Activated CD4-positive, alpha-beta T cell treated with anti-CD3 and anti-CD28 coated beads for 36 hours (primary cell): ENCODE measurements at places on chromosomes 2 and 18. TPM values are rescaled to one million over a fixed set of nuclear protein-coding genes. Genes with fewer than 3 reads are reported as not detected.

DNA sequence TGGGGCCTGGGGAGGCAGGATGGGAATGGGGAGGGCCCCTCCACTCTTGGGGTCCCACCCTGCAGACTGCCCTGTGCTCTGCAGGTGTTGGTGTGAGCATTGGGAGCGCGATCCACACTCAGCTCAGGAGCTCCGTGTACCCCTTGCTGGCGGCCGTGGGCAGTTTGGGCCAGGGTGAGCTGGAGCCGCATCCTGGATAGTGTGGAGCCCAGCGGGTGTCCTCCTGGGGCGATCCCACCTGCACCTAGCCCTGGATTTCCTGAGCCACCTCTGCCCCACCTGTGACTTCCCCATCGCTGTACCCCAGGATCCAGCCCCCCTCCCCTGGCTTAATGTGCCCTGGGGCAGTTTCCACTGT is 2.6 kb downstream of the PROM2 start:
- no peaks in the 10 kb centered on the region for H3K27me3 ChIP-seq
- DNase-seq, result no peak
- no peak overlapping the region for H3K27ac ChIP-seq
- no peaks in the 10 kb centered on the region for H3K4me1 ChIP-seq
- no peak overlapping the region for H3K4me3 ChIP-seq

GRCh38 chr2:234887195-234887594 is 64.6 kb upstream of the SH3BP4 start:
- DNase-seq, result no peak
- peaks cover 11% of the 10 kb centered on the region for H3K27me3 ChIP-seq
- H3K4me3 ChIP-seq, result no peak overlapping the region
- no peaks in the 10 kb centered on the region for H3K4me1 ChIP-seq
- H3K36me3 ChIP-seq, result no peaks in the 10 kb centered on the region
- H3K27ac ChIP-seq, result no peak overlapping the region

- H3K4me3 ChIP-seq, result no peak overlapping the region
- no peak for DNase-seq
- H3K27me3 ChIP-seq, result peaks cover 11% of the 10 kb centered on the region
- no peaks in the 10 kb centered on the region for H3K36me3 ChIP-seq
- H3K4me1 ChIP-seq, result no peaks in the 10 kb centered on the region
Observed at GRCh38 chr2:19669559-19669958, 232.2 kb downstream of the TTC32 start.

- no peak overlapping the region for H3K27ac ChIP-seq
- no peak for DNase-seq
- H3K4me1 ChIP-seq, result no peaks in the 10 kb centered on the region
- no peak overlapping the region for H3K4me3 ChIP-seq
- no peaks in the 10 kb centered on the region for H3K27me3 ChIP-seq
Observed at GRCh38 chr2:29166242-29167039, 51.2 kb downstream of the CLIP4 start.

TRIM43 gene
- not detected for total RNA-seq

- no peak for DNase-seq
- H3K36me3 ChIP-seq, result peaks cover 75% of the 10 kb centered on the region
- peaks cover 90% of the 10 kb centered on the region for H3K4me1 ChIP-seq
- no peak overlapping the region for H3K27ac ChIP-seq
Observed at GRCh38 chr2:105882341-105882740, 137.6 kb downstream of the NCK2 start.

- no peaks in the 10 kb centered on the region for H3K4me1 ChIP-seq
- no peak for DNase-seq
- H3K27me3 ChIP-seq, result no peaks in the 10 kb centered on the region
- H3K27ac ChIP-seq, result no peak overlapping the region
- no peak overlapping the region for H3K4me3 ChIP-seq
- peaks cover 5% of the 10 kb centered on the region for H3K36me3 ChIP-seq
Observed at GRCh38 chr2:174465327-174465726, 21.5 kb downstream of the GPR155 start.

DNA sequence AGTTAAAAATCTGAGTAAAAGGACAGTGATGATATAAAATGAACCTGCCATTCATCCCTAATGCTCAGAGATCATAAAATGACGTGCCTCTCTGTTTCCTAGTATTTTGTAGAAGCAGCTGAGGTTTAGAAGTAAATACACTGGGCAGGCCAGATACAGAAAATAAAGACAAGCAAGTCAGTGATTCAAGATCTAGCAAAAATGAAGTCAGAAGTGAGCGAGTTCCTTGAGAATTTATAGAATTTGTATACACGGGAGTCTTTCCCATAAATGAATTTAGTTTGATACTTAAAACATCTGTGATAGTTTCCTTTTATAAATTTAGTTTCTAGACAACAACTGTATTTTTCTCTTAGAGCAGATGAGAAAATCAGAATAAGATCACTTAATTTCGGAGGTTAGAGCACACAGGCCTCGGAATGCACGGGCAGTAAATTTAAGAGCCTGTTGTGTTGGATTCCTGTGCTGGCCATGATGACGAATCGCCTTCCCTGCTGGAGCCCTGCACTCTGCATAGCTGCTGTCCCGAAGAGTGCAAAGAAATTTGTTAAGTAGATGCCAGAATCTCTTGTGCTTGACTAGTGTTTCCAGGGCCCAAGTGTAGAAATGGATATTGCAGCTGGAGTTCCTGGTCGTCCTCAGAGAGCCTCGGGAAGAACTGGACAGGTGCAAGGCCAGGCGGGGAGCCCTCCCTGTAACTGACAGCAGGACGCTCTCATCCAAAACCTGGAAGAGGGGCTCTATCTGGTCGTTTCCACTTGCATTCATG is 83.7 kb upstream of the RBM44 start:
- H3K4me1 ChIP-seq, result peaks cover 51% of the 10 kb centered on the region
- no peak overlapping the region for H3K4me3 ChIP-seq
- H3K27me3 ChIP-seq, result no peaks in the 10 kb centered on the region
- no peak for DNase-seq
- H3K36me3 ChIP-seq, result peaks cover 39% of the 10 kb centered on the region
- H3K27ac ChIP-seq, result peak overlapping the region; percentile 66

DNA sequence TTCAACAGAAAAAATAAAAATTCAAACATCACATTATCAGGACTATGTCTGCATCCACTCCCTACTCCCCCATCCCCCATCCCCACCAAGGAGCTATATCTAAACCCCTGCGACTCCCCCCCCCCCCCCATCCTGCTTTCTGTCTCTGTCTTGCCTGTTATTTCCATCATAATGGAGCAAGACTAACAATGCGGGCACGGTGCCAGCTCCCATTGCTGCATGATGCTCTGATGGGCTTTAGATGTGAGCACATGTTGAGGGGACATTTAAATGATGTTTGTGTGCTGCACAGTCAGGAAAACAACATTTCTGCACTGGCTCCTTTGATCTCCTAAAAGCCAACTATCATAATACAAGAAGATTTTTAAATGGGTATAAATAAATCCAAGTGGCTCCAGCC is 644.2 kb upstream of the SETBP1 start:
- H3K36me3 ChIP-seq, result no peaks in the 10 kb centered on the region
- no peaks in the 10 kb centered on the region for H3K4me1 ChIP-seq
- H3K27ac ChIP-seq, result no peak overlapping the region
- DNase-seq, result no peak
- no peaks in the 10 kb centered on the region for H3K27me3 ChIP-seq
- no peak overlapping the region for H3K4me3 ChIP-seq

DNA sequence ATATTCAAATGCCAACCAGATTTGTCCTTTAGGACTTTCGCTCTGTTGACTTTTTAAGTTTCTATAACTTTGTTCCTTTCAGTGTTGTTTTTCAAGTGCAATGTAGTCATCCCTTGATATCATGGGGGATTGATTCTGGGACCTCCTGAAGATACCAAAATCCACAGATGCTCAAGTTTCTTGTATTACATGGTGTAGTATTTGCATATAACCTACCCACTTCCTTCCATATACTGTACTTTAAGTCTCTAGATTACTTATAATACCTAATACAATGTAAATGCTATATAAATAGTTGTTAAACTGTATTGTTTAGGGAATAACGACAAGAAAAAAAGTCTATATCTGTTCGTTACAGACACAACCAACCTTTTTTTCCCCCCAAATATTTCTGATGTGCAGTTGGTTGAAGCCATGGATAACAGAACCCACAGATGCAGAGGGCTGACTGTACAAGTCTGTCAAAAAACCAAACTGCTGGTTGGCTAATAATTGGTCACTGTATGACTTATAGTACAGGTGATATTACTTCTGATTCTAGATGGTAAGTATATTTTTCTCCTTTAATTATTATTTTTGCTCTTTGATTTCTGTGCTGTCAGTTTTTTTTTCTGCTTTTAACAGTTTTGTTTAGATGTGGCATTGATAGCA is 201.7 kb upstream of the STON1 start:
- no peak overlapping the region for H3K4me3 ChIP-seq
- no peak for DNase-seq
- H3K36me3 ChIP-seq, result peaks cover 4% of the 10 kb centered on the region
- H3K4me1 ChIP-seq, result peaks cover 73% of the 10 kb centered on the region

MARCO gene
- not detected for total RNA-seq

DNA sequence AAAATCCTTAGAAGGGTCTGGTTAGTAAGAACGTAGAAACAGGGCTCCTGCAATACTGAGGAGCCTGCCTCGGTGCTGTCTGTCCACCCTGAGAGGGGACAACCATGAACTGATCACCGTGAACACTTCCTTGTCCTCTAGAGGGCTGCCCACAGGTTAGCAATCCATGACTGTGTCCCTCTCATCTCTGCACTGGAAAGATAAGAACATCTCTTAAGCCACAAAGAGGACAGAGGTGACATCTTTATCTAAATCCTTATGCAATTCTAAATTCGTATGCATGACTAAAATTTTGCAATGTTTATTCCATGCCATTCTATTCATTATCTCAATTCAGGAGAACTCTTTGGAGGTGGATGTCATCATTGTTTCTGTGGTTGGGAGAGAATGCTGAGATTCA is 12.8 kb downstream of the EFR3B start:
- H3K4me1 ChIP-seq, result peaks cover 3% of the 10 kb centered on the region
- no peaks in the 10 kb centered on the region for H3K36me3 ChIP-seq
- no peak overlapping the region for H3K27ac ChIP-seq
- peaks cover 8% of the 10 kb centered on the region for H3K27me3 ChIP-seq
- DNase-seq, result no peak
- H3K4me3 ChIP-seq, result no peak overlapping the region

DNA sequence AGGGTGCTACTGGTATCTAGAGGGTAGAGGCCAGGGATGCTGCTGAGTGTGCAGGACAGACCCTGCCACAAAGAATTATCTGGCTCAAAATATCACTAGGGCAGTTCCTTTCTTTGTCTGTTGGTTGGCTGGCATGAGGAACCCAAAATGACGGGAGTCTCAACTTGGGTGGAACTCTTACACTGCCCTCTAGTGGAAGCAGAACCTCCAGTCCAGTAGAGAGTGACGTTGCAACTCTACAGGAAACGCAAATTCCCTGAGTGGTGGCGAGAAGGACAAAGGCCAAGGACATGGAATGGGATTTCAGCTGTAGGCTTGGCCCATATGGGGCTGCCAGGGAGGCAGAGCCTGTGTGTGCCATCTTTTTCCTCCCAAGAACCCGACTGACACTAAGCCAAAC is 47.1 kb downstream of the COPS8 start:
- H3K4me3 ChIP-seq, result no peak overlapping the region
- no peak overlapping the region for H3K27ac ChIP-seq
- DNase-seq, result peak; percentile 28

DNA sequence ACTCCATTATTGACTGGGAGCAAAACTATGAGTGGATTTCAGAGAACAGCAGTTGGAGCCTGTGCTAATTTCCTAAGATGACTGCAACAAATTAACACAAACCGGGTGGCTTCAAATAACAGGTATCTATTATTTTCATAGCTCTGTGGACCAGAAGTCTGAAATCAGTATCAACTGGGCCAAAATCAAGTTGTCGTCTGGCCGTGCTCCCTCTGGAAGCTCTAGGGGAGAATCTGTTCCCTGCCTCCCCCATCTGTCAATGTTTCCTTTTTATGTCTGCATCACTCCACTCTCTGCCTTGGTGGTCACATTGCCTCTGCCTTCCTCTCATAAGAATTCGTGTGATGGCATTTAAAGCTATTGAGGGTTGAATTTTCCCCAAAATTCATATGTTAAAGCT is 269.8 kb downstream of the TMX3 start:
- H3K4me3 ChIP-seq, result no peak overlapping the region
- H3K4me1 ChIP-seq, result no peaks in the 10 kb centered on the region
- no peak overlapping the region for H3K27ac ChIP-seq
- no peak for DNase-seq
- H3K36me3 ChIP-seq, result no peaks in the 10 kb centered on the region

GRCh38 chr2:193523662-193524061 is 1328.9 kb upstream of the TMEFF2 start:
- H3K4me1 ChIP-seq, result no peaks in the 10 kb centered on the region
- H3K27ac ChIP-seq, result no peak overlapping the region
- H3K27me3 ChIP-seq, result no peaks in the 10 kb centered on the region
- H3K36me3 ChIP-seq, result no peaks in the 10 kb centered on the region

DNA sequence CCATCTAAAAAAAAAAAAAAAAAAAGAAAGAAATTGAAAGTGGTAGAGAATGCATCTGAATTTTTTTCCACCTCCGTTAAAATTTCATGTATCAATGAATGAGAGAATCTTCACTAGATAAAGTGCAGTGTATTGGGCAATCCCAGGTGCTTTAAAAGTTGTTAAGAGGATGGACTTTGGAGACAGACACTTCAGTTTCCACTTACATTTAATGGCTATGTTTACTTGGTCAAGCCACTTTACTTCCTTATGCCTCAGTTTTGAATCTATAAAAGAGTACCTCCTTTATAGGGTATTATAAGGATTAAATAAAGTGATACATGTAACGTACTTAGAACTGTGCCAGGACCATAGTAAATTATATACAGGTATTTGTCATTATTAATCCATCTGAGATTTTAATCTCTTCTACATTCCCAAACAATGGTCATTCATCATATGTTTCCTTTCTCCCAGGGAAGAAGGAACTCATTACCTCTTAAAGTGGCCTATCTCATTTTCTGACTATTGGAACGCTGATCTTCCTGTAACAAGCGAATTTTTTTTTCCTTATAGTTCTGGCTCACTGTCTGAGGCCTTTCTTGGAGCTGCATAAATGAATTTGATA is 29.1 kb upstream of the TANK start:
- peaks cover 3% of the 10 kb centered on the region for H3K27me3 ChIP-seq
- H3K27ac ChIP-seq, result no peak overlapping the region
- peaks cover 32% of the 10 kb centered on the region for H3K4me1 ChIP-seq
- no peaks in the 10 kb centered on the region for H3K36me3 ChIP-seq
- no peak for DNase-seq

DNA sequence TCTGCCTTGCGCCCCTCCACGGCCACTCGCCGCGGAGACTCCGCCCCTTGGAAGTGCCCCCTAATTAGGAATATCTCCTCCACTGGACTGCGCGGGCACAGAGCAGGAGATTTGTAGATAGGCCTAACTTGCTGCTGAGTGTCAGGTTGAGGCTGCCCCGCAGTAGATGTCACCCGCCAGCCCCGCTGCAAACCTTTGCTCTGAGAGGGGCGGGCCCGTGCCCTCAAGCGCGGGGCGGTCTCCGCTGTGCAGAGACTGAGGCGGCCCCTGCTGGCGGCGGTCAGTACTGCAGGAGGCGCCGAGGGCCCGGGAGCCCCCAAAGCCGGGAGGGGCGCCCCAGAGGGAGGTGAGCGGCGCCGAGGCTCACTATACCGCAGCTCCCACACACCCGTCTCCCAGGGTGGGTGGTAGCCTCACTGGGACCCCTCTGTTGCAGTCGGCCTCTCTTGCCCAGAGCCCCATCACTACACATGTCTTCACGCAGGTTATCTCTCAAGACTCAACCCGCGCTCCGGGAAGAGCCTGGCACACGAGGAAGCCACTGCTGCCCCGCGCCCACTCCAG is 2.9 kb upstream of the NEURL3 start:
- H3K27ac ChIP-seq, result peak overlapping the region; percentile 43
- peak overlapping the region; percentile 65 for H3K4me3 ChIP-seq
- H3K27me3 ChIP-seq, result peaks cover 12% of the 10 kb centered on the region
- H3K4me1 ChIP-seq, result peaks cover 18% of the 10 kb centered on the region
